T-helper 22 cell (primary cell): ENCODE measurements at places on chromosomes 12 and 14.

DNA sequence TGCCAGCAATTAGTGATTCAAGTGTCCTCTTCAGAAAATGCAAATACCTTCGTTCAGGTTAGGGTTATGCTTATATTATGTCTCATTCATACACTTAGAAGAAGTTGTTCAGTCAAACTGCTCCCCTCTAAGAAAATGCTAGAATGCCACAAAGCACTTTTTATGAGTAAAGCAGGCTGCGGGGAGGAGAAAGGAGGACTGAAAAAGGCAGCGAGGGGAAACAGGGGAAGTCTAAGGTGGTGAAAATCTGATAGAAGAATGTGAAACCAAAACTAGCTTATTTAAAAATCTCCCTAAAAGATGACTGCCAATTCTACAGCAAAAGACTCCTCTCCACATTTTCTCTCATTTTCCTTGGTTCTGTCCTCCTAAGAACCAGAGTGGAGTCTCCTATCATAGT is 70.1 kb downstream of the PRKD1 start:
- DNase-seq = no peak

- no peak for DNase-seq
These were observed 15.1 kb downstream of the CHD8 start for GRCh38 chr14:21440859-21441258.

DNA sequence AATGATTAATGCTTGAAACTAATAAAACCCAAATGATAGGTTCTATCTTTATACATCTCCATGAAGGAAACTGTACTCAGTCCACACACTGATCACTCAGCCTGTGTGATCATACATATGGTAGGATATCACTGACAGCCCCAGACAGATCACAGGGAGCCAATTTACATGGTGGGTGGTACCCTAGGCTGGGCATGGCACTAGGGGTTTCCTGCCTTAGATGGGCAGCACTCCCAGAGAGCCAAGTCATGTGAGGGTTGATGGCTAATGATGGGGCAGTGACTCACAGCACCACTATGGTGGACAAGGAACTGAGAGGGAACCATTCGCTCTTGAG is 89.6 kb upstream of the PTPRR start:
- no peak for DNase-seq

- no peak for DNase-seq
These were observed 613 bp downstream of the SRSF9 start for GRCh38 chr12:120468821-120469449.

DNA sequence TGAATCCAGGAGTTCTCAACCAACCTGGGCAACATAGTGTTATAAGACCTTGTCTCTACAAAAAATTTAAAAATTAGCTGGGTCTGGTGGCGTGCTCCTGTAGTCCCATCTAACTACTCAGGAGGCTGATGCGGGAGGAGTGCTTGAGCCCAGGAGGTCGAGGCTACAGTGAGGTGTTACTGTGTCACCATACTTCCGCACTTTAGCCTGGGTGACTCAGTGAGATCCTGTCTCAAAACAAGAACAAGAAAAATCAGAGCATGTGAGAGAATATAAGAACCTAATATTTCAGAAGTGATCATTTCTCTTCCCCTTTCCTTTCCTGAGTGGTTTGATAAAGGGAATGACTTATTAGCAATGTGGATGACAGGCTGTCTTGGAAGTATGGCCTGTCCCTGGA is 9.5 kb downstream of the TRAF3 start:
- DNase-seq = no peak

- no peak for DNase-seq
These were observed 91.1 kb upstream of the SLC38A4 start for GRCh38 chr12:46916796-46917419.

DNA sequence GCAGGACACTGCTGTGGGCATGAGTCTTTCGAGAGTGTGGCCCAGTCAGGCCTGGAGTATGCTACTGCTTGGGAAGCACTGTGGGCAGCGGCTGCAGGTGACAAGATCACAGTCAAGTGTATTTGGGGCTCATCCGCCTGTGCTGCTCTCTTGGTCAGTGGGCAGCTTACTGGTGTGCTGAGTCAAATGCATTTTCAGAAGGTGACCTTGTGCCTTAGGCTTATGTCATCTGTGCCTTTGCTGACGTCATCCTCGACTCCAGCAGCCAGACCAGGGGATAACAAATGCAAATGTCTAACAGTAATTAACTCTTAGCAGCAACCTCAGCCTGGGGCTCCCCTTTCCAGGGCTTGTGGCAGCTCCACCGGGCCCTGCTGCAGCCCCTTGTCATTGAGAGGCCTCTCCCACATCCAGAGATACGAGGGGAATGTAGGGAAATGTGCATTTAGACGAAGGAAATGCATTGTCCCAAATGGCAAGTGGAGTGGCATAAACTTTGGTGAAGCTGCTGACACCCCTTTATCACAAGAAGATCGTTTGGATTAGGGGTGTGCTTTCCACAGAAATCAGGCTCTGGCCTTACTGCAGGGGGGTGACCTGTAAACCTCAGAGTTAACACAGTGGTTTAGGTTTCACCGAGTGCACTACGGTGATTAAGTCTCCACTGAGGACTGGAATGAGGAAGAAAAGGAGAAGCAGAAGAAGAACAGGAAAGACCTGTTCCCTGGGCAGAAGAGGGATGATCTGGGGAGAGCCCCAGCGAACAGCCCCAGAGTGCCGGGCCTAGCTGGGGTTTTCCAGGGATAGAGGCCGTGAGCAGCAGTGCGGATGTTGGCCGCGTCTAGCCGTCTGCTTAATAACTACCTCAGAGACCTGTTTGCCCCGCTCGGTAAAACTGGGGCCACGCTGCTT is 39.7 kb downstream of the PSMA6 start:
- DNase-seq = no peak

GRCh38 chr14:77184396-77185092 is 2.9 kb downstream of the TMEM63C start:
- no peak for DNase-seq

DNA sequence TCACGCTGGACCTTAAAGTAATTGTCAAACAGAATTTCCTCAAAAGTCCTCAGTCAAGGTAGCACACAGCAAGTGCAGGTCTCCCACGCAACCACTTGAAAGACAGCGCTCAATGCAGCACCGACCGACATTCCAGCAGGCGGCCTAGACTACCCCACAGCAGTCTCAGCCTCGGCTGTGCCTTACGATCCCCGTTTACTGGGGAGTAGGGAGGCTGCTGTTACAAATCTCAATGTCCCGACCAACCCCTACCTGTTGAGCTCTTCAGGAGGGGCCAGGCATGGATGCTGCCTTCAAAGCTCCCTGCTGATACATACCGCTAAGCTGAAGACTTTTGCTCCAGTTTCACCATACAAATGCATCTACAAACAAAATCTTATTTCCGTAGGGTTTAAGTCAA is 21.8 kb downstream of the VPS37B start:
- DNase-seq = no peak

DNA sequence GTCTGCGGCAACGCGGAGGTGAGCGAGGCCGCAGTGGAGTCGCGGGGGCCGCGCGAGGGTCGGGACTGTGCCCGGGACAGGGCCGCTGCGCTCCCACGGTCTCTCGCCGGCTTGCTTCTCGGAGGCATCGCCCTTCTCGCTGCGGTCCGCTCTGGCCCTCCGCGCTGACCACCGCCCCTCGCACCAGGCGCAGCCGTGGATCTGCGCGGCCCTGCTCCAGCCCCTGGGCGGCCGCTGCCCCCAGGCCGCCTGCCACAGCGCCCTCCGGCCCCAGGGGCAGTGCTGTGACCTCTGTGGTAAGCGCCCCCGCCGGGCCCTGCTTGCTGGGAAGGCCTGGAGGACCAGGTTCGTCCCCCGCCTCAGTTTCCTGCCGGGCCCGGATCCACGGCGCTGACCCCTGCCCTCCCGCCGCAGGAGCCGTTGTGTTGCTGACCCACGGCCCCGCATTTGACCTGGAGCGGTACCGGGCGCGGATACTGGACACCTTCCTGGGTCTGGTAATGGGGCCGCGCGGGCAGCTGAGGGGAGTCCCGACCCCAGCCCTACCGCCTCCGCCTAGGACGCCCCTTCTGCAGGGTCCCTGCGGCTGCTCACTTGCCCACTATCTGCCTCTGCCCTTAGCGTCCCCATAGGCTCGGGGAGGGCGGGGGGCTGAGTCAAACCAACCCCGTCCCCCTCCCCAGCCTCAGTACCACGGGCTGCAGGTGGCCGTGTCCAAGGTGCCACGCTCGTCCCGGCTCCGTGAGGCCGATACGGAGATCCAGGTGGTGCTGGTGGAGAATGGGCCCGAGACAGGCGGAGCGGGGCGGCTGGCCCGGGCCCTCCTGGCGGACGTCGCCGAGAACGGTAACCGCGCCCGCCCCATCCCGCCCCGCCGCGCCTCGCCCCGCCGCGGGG is 7.0 kb downstream of the AMN start:
- DNase-seq = no peak

DNA sequence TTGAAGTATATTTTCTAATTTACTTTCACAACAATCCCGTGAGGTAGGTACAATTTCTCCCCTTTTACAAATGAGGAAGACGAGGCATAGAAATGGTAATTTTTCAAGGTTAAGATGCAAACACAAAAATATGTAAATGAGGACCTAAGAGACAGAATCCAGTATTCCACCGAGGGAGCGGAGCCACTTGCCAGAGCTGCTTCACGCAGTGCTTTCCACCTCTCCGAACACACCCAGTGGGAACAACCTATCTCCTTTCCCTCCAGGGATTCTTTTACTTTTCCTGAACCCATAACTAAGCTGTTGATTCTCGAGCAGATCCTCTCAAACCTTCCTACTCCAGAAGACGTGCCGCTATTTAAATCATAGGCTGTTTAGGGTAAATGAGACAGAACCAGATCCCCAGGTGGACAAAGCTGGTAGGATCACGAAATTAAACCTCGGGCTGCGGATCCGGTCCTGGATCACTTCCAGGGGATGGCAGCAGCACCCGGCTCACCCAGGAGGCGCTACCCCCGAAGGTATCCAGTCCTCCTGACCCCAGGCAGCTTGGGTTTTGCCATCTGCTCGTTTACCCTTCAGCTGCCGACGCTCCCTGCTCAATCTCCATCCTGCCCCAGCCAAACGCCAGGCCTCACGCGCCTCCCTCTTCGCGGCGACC is 1.5 kb downstream of the DDHD1 start:
- peak; percentile 13 for DNase-seq

GRCh38 chr14:77180726-77181602 is 634 bp upstream of the TMEM63C start:
- no peak for DNase-seq

GRCh38 chr12:62215506-62215905 is 44.7 kb upstream of the USP15 start:
- DNase-seq = no peak

DNA sequence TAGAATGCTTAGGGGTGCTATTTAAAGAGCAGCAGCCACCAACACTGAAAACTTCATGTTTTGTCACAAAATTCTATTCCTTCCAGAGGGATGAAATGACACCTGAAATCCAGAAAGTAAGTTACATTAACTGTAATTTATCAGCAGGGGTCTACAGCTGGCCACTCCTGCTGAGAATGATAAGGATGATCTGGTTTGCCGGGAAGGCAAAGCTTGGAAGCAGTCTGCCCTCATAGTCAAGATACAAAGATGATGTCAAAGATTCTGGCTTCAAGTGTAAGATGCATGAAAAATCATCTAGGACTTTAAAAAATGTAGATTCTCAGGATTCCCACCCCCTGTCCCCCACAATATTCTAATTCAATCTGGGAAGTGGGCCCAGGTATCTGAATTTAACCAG is 58.4 kb downstream of the DCAF5 start:
- DNase-seq = no peak

GRCh38 chr14:52067873-52068614 is 815 bp downstream of the NID2 start:
- no peak for DNase-seq

GRCh38 chr14:81042438-81042837 is 87.0 kb downstream of the TSHR start:
- DNase-seq = no peak

GRCh38 chr12:4630262-4630661 is 18.6 kb downstream of the AKAP3 start:
- DNase-seq = no peak

DNA sequence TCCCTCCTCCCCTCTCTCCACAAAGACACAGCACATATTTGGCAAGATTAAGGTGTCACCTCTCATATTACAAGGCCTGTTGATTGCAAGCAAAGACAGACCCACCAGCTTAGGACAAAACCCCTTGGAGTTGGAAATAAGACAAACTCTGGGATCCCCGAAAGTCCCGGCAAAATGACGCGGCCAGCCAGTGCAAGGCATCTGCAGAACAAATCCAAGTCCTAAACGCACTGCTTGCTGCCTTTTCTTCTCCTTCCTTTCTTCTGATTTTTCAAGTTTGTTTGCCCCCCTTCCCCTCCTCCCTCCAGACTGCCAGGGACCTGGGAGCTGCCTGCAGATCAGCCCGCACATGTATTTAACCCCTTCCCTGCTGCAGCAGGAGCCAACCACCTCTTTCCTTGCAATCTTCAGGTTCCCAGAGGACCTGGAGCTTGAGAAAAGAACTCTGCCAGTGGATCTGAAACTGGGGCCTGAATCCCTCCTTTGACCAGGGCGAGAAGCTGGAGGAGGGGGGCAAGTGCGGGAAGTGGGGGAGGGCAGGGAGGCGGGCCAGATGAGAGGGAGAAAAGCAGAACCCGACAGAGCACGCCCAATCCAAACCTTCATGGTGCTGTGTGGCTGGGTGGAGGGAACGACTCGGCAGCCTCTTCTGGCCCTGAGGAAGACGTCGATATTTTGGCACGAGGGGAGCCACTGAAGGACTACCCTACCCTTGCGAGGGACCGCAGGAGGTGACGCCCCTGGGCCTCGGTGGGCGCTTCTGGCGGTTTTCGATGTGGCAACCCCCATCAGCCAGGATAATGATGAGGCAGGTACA is 2.0 kb upstream of the NTF3 start:
- DNase-seq = no peak

DNA sequence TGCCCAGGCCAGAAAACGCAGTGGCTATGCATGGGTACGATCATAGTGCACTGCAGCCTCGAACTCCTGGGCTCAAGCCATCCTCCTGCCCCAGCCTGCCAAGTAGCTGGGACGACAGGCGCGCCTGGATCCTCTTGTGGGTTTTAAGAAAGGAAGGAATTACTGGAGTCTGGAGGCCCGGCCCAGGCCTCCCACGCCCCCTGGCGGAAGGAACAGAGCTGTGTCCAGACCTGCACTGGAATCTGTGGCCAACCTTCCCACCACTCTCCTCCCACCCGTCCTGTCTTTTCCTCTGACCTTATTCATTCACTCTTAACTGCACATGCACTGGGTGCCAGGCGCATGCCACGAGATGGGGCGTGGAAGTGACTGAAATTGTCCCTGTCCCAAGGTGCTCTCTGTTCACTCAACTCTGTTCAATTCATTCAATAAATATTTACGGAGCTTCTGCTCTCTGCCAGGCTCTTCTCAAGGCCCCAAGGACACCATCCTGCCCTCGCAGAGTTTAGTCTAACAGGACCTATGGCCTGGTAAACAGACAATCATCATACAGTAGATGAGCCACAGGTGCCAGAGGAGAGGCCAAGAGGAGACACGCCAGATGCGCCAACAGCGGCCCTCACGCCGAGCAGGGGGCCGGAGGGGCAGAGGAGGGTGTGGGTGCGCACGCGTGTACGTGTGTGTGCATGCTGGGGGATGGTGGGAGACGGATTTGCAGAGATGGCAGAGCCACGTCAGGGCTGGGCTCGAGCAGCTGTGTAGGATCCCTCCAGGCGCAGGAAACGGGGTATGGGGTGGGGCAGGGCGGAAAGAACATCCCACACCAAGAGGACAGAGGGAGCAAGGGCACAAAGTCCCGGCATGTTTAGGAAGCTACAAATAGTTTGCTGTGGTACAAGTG is 13.7 kb upstream of the TMEM106C start:
- no peak for DNase-seq
